ENCODE measurements at places on chromosomes 7 and 10.

DNA sequence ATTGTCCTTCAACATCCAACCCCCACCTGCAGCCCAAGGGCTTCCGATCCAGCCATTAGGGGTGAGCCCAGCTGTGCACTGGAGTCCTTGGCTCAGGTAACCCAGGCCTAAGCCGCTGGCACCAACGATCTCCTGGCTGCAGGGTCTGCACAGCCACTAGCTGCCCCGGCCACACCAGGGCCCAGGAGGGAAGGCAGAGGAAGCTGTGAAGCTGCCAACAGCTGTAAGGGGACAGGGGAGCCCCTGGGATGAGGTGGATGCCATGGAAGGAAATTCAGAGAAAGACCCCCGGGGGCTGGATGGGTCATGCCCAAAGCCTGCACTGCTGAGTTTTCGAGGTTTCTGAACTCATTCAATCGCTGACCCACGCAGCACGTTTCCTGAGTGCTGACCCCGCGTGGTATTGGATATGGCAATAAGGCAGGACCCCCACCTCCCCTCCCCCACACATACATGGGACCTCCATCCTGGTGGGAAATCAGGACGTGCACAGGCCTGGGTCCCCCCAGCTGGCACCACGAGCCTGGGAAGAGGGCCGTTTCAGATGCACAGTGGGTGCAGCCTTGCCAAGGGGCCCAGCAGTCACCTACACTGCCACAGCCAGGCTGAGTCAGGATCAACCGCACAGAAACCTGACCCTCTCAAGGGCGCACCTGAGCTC is 170.3 kb downstream of the DIP2C start:
- no peak for DNase-seq

DNA sequence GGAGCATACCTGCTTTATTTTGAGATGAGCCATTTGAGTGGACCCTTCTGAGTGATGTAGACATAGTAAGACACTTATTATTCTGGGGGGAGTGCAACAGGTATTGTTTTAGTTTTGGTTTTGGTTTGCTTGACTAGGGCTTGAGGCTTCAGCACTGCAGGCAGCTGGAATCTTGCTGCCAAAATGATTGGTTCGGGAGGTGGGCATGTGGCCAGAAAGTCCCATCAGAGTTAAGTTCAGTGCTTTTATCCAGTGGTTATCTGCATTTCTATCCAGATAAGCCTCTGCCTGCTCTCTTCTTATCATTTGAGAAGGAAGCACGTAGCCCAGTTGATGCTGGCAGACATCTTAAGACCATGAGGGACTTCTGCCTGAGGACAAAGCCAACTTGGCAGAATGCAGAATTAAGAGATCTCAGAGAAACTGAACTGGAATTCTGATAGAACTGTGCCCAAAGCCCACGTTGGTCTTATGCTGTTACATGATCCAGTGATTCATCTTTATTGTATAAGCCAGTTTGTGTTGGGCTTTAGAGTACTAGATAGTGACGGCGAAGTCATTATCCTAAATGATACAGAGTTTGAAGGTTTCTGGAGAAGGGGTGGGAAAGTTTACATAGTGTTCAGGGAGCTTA is 9.6 kb upstream of the JAZF1 start:
- DNase-seq = no peak

GRCh38 chr10:44921061-44921460 is 9.9 kb downstream of the TMEM72 start:
- no peak for DNase-seq

- DNase-seq = no peak
Measured at GRCh38 chr10:129495698-129496097, 28.7 kb downstream of the MGMT start.

DNA sequence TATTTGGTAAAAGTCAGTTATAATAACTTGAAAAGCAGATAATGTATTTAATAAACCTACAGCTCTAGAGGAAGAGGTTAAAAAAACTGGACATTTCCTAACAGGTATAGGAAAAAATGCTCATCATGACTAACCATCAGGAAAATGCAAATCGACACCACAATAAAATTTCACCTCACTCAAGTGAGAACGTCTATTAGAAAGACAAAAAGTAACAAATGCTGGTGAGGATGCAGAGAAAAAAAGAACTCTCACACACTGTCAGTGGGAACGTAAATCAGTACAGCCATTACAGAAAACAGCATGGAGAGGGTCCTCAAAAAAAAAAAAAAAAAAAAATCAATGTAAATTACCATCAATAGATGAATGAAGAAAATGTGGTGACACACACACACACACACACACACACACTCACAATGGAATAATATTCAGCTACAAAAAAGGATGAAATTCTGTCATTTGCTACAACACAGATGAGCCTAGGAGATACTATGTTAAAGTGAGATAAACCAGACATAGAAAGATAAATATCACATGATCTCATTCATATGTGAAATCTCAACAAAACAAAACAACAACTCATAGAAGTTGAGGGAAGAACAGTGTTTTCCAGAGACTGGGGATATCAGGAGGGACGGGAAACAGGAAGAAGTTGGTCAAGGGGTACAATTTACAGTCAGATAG is 20.1 kb downstream of the EPC1 start:
- no peak for DNase-seq

- DNase-seq = no peak
Measured at GRCh38 chr10:109838592-109839244, 84.6 kb downstream of the XPNPEP1 start.

DNA sequence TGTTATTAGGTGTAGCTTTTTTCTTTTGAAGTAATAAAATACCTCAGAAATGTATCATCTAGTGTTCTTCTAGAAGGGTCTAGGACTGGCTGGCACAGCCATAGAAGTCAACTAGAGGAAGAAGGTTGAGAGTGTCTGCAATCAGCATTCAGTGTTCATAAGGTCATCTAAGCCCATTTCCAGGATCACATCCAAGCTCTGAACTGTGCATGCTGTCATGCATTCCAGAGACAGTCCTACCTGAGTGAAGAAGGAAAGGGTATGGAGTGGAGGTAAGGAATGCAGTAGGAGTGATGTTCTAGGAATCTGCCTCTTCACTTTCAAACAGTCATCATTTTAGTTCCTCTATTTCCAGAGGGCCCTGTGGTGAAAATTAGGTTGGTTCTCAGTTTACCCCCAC is 789.7 kb downstream of the GATA3 start:
- no peak for DNase-seq

DNA sequence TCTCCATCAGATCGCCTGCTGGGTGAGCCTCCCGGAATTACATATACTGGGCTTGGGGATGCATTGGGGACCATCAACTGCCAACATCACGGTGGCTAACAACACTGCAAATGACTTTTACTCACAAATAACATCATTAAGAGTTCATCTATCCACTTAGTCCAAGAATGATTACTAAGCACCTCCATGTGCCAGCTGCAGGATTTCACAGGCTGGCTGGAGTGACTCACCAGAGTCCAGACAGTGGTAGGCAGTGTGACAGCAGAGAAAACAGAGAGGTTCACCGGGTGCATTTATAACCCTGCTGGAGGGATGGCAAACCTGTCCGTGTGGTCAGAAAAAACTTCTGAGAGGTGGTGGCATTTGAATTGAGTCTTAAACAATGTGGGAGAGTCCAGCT is 3.2 kb upstream of the IGFBP3 start:
- no peak for DNase-seq

DNA sequence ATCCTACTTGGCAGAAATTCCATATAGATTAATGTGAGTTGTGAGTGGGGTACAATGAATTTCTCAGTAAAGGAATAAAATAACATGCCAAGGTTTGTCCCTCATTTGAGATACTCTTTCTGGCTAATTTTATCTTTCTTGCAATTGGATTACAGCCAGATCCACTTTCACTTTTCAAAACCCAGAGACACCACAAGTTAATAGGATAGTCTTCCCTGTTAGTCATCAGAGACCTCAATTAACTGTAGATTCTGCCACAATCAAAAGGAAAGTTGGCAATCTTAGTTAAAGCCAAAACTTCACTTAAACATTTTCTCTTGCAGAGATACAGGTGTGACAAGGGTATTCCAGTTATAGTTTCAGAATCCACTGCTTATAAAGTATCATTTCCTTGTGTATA is 91.4 kb upstream of the PHYHIPL start:
- DNase-seq = no peak

- DNase-seq = no peak
Measured at GRCh38 chr7:79244482-79244881, 209.0 kb downstream of the MAGI2 start.

Measured in hematopoietic multipotent progenitor cell treated with erythropoietin and hydrocortisone succinate and interleukin-3 and kit ligand, for 6 days (in vitro differentiated cells).